Adrenal gland (tissue), 19 donors: ENCODE measurements at places on chromosomes 4 and X. TPM values are rescaled to one million over a fixed set of nuclear protein-coding genes. Genes with fewer than 3 reads are reported as not detected.

ZCCHC18 gene
- 1.4 TPM for total RNA-seq

- no peak for DNase-seq
These were observed 2.5 kb downstream of the TENM3 start for GRCh38 chr4:182245541-182246215.

DNA sequence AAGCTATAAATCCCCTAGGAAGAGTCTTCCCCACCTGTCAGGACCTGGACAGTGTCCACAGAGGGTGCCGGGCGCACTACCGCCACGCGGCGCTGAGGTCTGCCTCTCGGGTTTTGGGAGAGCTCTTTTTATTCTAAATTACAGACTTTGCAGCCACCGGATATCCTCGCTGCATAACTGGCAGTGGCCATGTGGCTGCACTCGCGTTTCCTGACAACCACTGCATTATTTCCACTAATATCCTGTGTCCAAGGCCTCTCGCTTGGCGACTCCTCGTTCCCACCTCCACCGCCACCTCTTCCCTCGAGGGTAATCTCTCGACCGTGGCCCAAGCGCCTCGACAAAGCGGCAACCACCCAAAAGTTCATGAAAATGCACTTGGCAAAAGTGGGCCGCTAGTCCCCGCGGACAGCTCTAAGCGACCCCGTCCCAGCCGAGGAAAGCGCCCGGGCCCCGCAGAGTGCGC is 512 bp upstream of the TMEM131L start:
- H3K27me3 ChIP-seq: no peaks in the 10 kb centered on the region
- DNase-seq: peak; percentile 53
- H3K27ac ChIP-seq: no peak overlapping the region
- H3K4me3 ChIP-seq: peak overlapping the region; percentile 89
- no peaks in the 10 kb centered on the region for H3K36me3 ChIP-seq
- no peaks in the 10 kb centered on the region for H3K4me1 ChIP-seq

- no peak overlapping the region for H3K27ac ChIP-seq
- no peaks in the 10 kb centered on the region for H3K36me3 ChIP-seq
These were observed 90.2 kb downstream of the P2RY10 start for GRCh38 chrX:79035421-79035820.

MSANTD1 gene
- 0.58 TPM for total RNA-seq

DNA sequence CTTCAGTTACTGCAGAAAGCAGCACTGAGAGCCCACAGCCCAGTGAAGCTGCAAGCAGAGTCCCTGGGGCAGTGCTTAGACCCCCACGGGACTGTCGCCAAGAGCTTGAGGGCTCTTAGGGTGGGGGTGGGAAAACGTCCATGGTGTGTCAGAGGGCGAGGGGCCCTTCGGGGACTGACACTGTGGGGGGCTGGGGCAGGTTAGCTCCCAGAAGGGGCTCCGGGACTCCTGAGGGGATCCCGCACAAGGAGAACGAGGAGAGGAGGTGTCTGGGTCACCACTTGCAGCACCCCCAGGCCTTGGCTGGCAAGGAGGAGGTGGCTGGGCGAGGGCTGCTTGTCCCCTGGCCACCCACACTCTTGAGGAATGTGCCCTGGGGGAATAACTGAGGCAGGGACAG is 20.8 kb downstream of the NAT8L start:
- H3K4me3 ChIP-seq: no peak overlapping the region
- no peaks in the 10 kb centered on the region for H3K36me3 ChIP-seq
- no peak for DNase-seq
- H3K4me1 ChIP-seq: no peaks in the 10 kb centered on the region

SLC26A1 gene
- 4.0 TPM for total RNA-seq

- no peaks in the 10 kb centered on the region for H3K27me3 ChIP-seq
- peaks cover 7% of the 10 kb centered on the region for H3K4me1 ChIP-seq
- no peak for DNase-seq
These were observed 176.0 kb downstream of the LDB2 start for GRCh38 chr4:16722416-16722815.

GRCh38 chr4:1038948-1039492 is 27.6 kb downstream of the FGFRL1 start:
- H3K4me3 ChIP-seq: no peak overlapping the region
- DNase-seq: no peak
- peaks cover 12% of the 10 kb centered on the region for H3K4me1 ChIP-seq
- H3K36me3 ChIP-seq: no peaks in the 10 kb centered on the region

PPP4R3C gene
- not detected for total RNA-seq

DNA sequence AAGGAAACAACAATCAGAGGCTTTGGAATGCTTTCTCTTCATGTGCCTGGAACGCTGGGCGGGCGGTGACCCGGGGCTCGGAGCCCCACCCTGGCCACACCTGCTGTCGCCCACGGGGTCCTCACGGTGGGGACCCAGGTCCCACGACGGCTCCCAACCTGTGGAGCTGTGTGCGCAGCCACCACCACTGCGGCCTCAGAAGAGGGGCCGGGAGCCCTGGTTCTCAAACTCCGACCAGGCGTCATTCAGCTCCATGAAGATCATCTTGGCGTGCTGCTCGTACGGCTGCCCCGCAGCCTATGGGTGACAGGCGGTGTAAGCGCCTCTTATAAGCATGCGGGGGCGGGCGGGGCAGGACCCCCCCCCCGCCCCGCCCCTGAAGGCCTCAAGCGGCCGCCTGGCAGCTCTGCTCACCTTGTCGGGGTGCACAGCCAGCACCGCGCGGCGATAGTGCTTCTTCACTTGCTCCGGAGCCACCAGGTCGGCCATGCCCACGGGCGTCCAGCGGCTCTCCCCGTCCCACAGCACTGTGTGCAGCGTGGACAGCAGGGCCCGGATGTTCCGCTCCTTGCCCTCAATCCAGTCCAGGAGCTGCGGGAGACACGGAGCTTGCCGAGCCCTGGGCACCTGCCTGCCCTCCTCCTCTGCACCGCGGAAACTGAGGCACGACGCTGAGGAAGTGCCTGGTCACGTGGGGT is 23.7 kb upstream of the CPLX1 start:
- peaks cover 29% of the 10 kb centered on the region for H3K36me3 ChIP-seq
- no peaks in the 10 kb centered on the region for H3K27me3 ChIP-seq
- peaks cover 12% of the 10 kb centered on the region for H3K4me1 ChIP-seq
- DNase-seq: no peak
- H3K27ac ChIP-seq: no peak overlapping the region

DNA sequence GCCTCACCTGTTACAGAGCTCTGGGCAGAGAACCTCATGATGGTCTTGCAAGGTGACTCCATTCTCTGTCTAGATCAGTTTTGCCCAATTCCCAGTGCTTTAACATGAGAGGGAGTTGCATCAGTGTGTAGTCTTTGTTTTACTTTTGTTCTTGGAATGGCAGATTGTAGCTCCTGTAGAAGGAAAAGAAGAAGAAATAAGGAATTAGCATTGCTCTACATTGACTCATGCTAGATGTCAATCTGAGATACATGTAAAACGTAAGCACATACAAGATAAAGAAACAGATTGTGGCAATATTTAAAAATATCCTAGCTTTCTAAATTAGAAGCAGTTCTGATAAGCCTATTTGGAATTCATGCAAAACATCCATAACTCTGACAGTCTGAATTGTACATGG is 16.0 kb upstream of the PPEF1 start:
- H3K27ac ChIP-seq: no peak overlapping the region
- H3K36me3 ChIP-seq: no peaks in the 10 kb centered on the region
- DNase-seq: no peak
- no peak overlapping the region for H3K4me3 ChIP-seq
- no peaks in the 10 kb centered on the region for H3K27me3 ChIP-seq
- no peaks in the 10 kb centered on the region for H3K4me1 ChIP-seq
